KG1 (cell line): ENCODE measurements at places on chromosomes 13 and 19.
A peak's percentile ranks its signal among the peaks of the same experiment; 100 is the strongest.

DNA sequence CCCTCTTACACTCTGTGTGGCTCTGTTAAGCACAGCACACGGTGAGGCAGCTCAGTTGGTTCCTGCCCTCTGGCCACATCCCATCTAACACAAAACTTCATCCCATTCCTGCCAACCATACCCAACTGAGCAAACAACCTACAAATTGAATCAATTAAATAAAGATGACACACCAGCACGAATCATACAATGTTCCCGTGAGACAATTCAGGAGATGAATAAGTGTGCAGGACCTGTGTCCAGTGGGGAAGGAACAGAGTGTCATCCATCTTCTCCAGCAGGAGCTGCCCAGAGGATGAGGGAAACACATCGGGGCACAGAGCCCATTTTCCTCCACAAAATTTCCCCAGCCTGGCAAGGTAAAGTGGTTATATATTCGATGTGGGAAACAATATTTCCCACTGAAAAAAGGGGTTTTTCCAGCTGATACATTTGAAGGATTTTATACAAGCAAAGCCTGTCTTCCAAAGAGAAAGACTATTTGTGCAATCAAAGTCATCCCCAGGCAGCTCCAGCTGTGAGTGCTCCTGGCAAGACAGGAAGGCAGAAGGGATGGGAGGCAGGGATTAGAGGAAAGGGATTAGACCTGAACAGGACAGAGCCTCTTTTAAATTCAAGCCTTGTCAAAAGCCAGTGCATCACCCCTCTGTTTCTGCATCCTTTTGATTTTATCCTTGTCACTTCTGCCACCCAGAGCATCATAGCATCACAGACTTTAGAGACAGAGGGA lies 240.2 kb downstream of the LHFPL6 start:
- no peak for DNase-seq

GRCh38 chr13:24911133-24911908 lies 147.4 kb downstream of the RNF17 start:
- no peak for DNase-seq

- DNase-seq: no peak
Measured at GRCh38 chr13:75296641-75297040, 185.3 kb downstream of the TBC1D4 start.

DNA sequence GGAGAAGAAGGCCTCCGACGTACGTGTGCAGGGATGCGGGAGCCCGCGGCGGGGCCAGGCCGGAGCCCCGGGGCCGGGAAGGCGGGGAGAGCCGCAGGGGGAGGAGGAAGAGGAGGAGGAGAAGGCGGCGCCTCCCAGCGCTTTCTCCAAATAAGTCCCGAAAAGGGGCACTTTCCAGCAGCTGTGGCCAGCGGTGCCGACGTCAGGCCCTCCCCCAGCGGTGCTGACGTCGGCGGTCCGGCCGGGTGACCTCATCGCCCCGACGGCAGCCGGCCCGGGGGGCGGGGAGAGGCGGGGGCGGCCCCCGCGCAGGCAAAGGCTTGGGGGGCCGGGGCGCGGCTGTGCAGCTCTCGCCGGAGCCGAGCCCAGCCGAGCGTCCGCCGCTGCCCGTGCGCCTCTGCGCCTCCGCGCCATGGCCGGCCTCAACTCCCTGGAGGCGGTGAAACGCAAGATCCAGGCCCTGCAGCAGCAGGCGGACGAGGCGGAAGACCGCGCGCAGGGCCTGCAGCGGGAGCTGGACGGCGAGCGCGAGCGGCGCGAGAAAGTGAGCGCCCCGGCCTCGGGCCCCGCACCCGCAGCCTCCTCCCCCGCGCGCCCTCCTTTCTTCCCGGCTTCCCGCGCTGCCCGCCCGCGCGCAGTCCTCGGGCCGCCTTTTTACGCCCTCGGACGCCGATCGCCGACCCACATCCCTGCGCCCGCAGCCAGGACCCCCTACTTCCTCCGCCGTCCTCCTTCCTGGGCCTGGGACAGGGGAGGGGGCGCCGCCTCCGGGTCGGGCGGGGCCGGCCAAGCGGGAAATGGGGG lies at the start of gene TPM4:
Gene TPM4 (plus strand): TSS at position 342 of the 804 bp plus-strand sequence. CDS start 71 bp downstream, at position 413.
- peak; percentile 80 for DNase-seq

DNA sequence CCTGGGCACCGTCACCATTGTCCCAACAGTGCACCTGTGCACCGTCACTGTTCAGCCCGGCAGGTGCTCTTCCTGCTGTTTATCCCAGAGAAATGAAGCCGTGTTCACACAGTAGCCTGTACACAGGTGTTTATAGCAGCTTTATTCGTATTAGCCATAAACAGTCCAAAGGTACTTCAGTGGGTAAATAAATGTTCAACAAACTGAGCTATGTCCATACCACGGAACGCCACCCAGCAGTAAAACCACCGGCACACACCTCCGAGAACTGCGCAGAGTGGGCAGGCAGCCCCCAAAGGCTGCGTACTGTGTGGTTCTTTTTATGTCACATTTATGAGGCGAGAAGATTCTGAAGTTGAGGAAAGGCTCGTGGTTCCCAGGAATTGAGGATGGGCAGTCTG lies 44.9 kb upstream of the DCUN1D2 start:
- DNase-seq: no peak

DNA sequence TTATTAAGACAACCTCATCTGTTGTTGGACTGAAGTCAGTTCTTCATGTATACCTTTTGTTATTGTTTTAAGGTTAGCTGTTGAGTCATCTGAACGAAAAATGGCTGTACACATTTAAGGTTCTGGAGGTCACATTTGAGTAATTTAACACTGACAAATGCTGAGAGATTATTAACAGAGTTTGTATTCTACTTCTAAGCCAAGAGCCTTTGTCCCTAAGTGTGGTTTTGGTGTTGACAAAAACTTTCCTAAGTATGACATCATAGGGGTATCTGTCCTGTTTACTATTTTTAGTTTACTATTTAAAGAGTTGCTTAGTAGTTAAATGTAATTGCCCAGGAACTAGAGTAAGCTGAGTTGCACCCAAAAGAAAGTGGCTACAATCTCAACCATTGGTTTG lies 71.9 kb downstream of the CDK8 start:
- no peak for DNase-seq

DNA sequence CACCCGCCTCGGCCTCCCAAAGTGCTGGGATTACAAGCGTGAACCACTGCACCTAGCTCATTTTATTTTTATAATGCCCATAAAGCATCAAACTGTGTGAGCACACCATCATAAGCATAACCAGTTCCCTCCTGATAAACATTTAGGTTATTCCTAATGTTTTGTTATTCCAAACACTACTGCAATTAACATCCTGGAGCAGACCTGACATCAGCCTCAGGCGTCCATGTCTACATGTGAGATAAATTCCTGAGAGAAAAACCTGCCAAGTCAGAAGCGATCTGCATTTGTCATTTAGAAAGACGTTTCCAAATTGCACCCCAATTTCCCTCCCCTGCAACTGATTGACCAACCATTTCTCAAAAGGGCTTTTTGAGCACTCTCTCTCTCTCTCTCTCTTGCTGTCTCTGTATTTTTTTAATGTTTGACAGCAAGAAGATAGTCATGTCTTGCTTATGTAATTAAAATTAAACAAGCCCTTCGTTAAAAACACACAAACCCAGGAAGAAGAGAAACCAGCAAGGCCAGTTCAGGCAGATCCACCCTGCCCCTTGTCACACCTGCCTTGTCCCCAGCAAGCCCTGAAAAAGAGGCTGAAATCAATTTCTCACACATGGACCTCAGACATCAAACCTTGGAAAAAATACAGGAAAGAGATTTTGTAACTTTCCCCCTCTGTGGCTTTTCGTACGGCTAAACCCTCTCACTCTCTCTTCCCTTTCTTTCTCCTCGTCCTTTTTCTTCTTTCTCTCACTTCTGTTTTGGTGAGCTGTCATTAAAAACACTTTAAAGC lies 9.9 kb downstream of the LYPD3 start:
- DNase-seq: no peak

DNA sequence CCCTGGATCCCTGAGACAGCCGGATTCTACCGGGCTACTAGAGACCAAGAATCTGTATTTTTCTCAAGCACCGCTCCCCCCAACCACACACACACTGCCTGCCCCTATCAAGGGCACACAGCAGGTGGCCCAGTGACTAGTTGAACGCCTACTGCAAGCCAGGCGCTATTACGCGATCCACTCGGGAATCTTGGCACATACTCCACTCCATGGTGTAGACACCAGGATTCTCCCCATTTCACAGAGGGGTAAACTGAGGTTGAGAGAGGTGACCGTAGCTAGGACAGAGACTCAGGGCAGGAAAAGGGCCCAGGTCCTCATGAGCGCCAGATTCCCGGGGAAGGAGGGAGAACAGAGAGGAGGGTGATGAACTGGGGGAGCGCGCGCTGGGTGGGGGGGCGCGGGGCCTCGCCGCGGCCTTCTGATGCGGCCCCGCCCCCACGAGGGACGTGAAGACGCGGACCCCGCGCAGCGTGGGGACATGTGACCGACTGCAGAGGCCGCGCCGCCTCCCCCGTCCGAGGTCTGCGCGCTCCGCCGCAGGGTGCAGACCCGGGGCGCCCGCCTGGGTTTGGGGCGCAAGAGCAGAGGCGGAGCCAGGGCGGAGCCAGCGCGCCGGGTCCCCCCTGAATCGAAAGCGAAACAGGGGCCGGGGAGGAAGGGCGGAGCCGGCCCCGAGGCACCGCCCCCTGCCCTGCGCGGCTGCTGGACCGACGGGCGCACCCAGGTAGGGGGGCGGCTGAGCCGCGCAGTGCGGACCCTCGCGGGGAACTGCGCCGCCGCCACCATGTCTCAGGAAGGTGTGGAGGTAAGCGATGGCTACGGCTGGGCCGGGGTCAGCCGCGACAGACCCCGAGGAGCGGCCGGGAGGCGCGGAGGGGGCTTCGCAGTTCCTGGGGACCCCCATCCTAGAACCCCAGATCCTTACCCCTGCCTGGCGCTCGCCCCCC lies at the start of gene SHFL:
Gene SHFL (plus strand): TSS at position 677 of the 950 bp plus-strand sequence. CDS start 111 bp downstream, at position 788.
- peak; percentile 68 for DNase-seq

DNA sequence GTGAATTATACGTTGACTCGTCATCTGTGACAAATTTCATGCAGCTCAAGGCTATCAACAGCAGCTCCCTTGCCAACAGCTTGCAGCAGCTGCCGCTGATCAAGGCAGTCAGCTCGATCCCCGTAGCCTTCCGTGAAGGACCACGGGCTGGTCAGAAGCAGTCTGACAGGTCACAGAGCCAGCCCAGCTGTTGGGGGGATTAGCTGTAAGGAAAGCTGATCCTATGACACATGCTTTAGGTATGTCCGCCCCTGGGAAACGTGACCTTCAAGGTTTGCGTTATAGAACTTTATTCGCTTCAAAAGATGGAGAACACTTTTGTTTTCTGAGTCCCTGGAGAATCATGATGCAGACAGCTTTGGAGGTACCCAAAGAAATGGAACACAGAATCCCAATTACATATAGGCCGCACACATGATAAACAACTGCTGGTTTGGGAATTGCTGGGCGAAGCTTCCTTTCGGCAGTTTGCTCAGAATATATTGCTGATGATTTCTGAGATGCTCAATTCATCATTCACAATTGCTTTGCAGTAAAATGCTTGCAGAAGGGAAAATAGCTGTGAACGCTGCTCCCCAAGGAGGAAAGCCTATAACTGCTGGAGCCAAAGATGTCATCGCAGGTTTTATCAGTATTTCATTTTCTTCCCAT lies 62.6 kb upstream of the USP29 start:
- DNase-seq: no peak

GRCh38 chr13:53191091-53191490 lies 162.5 kb downstream of the OLFM4 start:
- DNase-seq: no peak

DNA sequence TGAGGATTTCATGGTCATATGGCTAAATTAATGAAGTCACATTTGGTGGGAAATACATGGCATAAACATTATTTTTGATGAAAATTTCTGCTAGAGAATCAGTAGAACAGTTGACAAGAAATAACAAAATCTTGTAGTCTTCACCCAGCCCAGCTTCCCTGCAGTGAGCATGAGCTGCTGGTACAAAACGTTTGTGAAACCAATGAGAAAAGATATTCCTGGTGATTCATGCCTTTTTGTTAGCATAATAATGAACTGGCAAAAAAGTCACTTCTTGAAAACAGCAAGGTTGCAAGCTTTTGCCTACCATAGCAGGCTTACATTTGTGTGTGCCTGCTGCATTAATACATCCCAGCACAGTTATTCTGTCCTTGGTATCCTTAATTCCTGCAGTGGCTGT lies 475.9 kb upstream of the HTR2A start:
- DNase-seq: no peak

DNA sequence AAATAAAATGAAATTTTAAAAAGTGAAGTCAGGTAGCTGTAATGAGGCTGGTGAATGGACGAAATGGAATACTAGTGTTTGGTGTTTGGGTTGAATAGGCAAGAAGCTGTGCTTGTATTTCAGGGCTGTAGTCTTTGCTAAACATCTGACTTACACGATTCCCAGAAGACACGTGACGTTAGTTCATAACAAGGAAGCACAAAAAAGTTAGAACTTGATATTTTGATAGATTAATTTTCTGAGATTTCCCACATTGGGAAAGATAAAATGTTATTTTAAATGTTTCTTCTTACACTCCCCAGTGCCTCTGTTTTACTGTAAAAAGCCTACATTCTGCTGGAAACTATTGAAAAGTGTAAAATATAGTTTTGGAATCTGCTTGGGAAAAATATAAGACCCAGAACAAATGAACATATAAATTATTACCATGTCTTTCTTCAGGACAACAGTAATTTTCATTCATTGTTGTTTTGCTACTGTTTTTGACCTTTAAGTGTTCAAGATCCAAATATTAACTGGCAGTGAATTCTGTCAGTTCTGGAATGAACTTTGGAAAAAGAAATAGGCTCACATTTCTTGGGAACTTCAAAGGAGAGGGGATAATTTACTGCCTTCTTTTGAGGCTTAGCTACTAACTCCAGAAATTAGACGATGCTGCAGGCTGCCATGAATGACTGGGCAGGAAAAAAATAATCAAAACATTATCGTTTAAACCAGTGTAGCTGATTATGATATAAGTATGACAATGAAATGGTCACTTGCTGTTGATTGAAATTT lies 241.3 kb downstream of the SLITRK6 start:
- DNase-seq: no peak

DNA sequence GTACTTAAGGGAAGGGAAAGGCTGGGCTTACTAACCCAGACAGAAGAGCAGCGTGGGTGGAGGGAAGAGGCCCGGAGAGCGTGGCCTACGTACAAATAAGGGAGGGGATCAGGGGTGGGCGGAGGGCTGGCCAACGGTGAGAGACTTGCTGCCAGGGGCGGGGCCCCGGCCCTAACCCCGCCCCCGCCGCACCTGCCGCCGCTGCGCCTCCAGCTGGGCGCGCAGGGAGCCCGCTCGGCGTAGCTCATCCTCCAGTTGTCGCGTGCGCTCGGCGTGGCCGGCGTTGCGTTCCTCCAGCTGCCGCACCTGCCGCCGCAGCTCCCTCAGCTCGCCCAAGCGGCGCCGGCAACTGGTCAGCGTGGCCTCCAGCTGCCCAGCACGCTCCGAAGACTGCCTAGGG lies 5.7 kb downstream of the HOOK2 start:
- no peak for DNase-seq
